ENCODE measurements at places on chromosomes 16 and 17.
A peak's percentile ranks its signal among the peaks of the same experiment; 100 is the strongest.

- DNase-seq = no peak
Measured at GRCh38 chr17:6452471-6453266, 8.4 kb downstream of the PIMREG start.

GRCh38 chr17:19876529-19877161, 8.9 kb upstream of the ULK2 start:
- DNase-seq = no peak

GRCh38 chr17:4332296-4332970, 34.0 kb downstream of the UBE2G1 start:
- DNase-seq = peak; percentile 65

DNA sequence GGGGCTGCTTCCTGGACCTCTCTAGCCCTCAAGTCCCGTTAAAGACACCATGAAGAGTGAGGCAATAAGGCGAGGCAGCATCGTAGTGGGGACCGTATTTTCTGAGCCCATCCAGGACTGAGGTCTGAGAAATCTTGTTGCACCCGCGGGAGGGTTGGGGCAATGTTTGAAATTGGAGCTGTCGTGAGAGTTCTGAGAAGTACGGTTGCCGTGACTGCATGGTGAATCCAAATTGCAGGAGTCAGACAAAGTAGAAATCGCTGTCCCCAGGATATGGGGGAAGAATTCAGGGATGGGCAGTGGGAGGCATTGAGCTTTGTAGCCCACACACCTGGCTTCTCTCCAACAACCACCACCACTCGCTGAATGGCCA, 42.0 kb upstream of the RPL38 start:
- no peak for DNase-seq

GRCh38 chr17:47663912-47664623, 14.3 kb downstream of the KPNB1 start:
- peak; percentile 68 for DNase-seq
